Stimulated activated CD4-positive, alpha-beta T cell treated with anti-CD3 and anti-CD28 coated beads, Interleukin-12 subunit alpha, Interleukin-12 subunit beta, amount 100 ng/mL, for 4 hours (primary cell): ENCODE measurements at places on chromosomes 7 and 10.

DNA sequence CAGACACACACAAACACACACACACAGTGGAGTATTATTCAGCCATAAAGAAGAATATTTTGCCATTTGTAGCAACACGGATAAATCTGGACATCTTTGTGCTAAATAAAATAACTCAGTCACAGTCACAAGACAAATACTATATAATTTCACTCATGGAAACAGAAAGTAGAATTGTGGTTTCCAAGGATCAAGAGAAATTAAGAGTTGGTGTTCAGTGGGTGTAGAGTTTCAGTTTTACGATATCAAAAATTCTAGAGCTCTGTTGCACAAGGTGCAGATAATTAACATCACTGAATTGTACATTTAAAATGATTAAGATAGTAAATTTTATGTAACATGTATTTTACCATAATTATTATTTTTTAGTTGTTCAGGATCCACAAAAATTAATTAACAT, 1235.0 kb downstream of the XPNPEP1 start:
- no peak for DNase-seq

DNA sequence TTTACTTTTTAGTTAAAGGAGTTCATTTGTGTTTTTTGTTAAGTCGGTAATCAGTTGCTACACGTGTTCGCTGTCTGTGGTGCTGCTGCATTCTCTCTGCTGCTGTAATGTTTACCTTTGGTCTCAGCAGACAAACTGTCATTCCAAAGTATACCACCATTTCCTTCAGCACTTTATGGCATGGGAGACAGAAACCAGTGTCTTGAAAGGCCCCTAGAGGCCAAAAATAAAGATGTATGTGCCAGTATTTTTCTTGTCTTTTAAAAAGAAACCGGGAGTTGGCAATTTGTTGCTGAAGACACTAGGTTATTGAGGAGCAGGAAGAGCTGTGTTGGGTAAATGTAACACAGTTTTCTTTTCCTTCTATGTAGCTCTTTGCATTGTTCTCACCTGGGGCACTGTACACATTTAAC, 24.1 kb downstream of the ZNF92 start:
- no peak for DNase-seq

GRCh38 chr10:15540727-15541126, 169.6 kb upstream of the FAM171A1 start:
- DNase-seq, result no peak

DNA sequence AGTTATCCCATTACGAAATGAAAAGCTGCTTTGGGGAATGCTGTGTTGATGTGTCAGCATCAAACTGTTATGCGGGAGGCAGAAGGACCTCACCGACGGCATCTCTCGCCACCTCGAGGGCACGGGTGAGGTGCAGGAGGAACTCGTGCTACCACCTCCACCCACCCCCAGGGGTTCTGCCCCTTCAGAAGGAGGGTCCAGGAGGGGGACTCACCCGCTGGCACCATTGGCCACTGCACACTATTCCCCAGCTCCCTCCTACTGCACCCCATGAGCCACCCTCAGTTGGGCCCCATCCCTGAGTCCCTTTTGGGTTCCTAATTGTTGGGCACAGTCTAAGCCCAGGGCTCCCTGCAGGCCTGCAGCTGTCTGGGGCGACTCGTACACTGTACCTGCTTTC, 236.6 kb downstream of the PTPRN2 start:
- no peak for DNase-seq

DNA sequence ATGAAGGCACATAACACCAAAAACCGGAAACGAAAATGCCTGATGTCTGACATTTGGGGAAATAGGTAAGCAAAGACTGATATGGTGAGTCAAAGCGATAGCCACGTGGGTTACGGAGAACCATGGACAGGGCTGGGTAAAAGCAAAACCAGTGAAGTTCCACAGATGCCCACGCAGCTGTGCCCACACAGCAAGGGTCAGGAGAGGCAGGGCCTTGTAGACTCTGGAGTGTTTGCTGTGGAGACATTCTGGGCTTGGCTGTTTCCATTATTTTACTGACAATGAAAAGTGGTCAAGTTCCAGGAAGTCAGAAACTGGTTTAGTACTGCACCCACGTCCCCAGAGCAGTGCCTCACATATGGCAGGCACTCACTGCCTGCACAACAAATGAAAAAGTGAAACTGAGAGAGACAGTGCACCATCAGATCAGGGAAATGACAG, 148.7 kb downstream of the ZMYND11 start:
- no peak for DNase-seq

DNA sequence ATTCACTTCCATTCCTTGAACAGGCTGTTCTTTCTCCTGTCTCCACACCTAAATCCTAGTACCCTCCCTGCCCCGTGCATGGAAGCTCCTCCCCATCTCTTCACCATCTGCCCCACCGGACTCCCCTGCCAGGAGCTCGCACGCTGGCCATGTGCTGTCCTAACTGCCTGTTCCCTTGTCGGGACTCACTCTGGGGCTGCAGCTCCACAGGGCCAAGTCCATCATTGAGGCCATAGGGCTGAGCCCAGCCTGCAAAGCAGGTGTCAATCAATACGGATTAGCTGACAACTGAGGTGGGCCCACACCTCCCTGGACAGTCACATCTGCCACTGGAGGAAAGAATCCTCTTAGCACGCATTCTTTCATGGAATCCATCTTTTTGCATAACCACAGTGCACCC, 41.4 kb upstream of the DMBT1 start:
- DNase-seq, result no peak

DNA sequence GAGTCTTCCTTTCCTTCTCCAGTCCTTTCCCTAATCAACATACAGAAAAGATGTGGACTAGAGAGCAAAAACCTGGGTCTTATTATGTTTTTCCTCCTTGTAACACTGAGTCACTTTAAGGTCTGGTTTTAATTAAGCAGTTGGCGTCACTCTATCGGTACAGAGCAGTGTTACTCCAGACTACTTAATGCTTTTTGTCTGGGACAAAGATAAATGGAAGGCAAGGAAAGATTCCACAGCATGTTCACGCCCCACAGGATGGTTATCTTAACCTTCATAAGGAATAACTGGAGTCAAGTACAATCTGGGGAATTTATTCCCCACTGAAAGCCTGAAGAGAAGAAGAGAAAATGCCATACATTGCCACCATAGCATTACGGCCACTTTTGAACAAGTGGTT, 145.7 kb downstream of the ELAPOR2 start:
- no peak for DNase-seq

GRCh38 chr10:52740913-52741675, 31.5 kb downstream of the MBL2 start:
- peak; percentile 8 for DNase-seq

DNA sequence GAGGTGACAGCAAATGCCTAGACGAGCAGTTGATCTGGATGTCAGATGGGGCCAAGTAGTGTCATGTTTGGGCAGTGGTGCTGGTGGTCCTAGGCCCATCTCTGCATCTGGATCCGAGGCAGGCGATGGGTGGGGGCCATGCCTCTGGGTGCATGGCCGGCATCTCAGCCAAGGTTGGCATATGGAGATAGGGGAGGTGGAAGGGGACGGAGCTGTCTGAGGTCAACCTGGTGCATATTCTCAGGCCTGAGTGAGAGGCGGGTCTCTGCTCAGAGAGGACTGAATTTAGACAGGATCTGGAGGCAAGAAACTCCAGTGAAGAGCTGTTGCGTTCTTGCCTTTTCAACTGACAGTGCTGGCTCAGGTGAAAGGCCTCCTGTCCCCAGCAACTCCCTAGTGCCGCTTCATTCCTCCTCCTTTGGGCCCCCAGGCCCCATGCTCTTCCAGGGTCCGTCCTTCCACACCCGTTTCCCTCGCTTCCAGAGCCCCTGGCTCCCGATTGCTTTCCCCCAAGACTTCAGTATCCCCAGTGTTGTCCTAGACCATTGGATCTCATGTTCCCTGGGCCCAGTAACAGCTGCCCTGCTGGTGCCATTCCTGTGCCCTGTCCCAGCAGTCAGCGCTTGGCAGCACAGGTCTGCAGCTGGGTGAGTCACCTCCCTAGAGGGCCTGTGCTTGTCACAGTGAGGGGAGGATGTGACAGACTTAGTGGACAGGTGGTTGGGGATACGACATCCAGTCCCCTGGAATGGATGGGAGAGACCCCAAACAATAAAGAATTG, 32.6 kb downstream of the GBX1 start:
- DNase-seq, result no peak

DNA sequence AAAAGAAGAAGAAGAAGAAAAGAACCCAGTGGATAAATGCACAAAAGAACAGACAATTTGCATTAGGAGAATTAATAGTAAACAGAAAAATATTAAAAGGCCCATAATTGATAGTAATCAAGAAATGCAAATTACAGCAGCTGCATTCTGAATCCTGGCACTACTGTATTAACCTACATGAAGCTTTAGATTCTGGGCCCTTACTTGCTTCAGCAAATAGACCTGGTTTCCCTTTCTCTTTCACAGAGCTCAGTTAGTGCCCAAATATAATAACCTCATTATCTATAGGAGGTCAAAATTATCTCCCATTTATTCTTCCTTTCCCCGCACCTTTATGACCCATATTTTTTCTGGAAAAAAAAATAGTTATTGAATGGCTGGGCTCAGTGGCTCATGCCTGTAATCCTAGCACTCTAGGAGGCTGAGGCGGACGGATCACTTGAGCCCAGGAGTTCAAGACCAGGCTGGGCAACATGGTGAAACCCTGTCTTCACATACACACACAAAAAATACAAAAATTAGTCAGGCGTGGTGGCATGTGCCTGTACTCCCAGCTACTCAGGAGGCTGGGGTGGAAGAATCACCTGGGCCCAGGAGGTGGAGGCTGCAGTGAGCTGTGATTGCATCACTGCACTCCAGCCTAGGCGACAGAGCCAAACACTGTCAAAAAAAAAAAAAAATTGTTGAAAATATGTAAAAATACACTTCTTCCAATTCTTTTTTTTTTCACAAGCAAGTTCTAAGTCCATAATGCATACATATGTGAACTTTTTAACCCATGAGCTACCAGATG, 36.0 kb upstream of the PIK3AP1 start:
- no peak for DNase-seq

DNA sequence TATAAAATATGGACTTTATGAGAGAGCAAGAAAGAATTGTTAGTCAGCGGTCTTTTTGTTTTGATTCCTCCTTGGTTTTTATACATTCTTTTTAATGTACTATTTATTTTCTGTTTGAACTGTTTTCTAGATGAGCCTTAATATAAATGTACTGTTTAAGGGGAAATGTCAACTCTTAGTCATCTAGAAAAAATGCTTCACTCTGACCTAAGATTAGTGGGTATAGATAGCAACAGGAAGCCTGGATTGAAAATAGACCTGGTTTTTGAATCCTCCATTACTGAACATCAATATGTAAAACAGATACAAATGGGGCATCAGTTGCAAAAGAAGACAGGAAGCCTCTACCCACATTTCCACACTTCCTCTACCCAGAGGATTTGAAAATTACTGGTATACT, 87.8 kb downstream of the CHRM2 start:
- no peak for DNase-seq

- no peak for DNase-seq
Measured at GRCh38 chr10:35465673-35466072, 129.4 kb downstream of the CCNY start.

GRCh38 chr7:12961910-12962480, 274.6 kb downstream of the ARL4A start:
- no peak for DNase-seq

GRCh38 chr10:56920601-56921261, 559.7 kb upstream of the ZWINT start:
- DNase-seq, result no peak

DNA sequence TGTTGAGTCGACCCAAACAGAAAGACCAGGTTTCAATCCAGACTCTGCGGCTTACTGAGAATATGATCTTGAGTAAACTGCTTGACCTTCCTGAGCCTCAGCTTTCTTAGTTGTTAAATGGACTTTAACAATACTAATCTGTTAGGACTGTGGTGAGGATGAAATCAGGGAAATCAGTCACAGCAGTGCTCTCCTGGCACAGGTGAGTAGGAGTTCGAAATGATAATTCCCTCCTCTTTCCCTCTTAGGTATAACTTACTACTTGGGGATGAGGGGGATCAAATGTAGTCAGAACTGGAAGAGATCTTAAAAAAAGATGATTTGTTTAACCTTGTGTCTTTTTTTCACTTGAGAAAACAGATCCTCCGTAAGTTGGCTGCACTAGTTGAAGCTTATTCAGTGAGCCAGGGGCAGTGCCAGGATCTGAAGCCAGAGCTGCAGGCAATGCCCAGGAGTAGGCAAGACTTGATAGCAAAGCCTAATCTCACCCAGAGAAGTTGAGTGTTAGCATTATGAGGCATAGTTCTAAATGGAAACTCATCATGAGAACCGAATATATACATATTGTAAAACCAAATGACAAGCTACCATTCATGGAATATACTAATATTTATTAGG, 1.8 kb upstream of the MAGI2 start:
- DNase-seq, result no peak

DNA sequence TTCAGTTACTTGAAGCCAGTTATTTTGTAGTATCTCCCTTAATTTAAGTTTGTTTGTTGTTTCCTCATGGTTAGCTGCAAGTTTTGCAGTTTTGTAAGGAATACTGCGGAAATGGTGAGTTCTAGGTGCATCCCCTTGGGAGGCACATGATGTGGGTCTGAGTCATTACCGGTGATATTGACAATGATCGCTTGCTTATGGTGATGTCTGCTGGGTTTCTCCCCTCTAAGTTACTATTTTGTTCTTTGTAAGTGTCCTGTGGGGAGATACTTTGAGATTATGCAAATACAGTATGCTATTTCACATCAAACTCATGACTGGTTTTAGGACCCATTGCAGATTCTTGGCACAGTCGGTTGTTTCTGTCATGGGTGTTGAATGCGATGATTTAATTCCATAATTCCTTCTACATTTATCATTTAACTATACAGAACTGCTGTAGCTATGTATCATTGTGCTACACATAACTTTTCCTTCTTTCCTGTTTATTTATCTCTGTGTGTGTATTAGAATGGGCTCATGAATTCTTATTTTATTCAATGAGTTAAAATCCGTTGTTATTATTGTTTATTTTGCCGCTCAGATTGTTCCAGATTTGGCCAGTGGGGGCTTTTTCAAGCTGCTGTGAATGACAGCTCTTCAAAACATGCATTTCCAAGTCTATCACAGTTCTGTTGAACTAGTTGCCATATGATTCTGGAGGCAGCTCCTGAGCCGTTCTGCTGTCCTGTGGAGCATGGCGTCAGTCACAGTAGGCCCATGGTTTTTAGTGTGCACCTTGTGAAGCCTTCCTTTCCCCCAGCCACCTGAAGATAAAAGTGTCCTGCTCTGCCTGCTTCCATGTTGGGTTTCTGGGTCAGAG, 18.4 kb downstream of the TSPAN14 start:
- no peak for DNase-seq
